ENCODE measurements at places on chromosomes 4 and X.
A peak's percentile ranks its signal among the peaks of the same experiment; 100 is the strongest.

- DNase-seq = no peak
Observed at GRCh38 chr4:176533159-176533558, 213.4 kb downstream of the SPCS3 start.

GRCh38 chrX:148940411-148940996 is 440.1 kb downstream of the AFF2 start:
- no peak for DNase-seq

- no peak for DNase-seq
Observed at GRCh38 chrX:9312922-9313867, 151.7 kb upstream of the TBL1X start.

DNA sequence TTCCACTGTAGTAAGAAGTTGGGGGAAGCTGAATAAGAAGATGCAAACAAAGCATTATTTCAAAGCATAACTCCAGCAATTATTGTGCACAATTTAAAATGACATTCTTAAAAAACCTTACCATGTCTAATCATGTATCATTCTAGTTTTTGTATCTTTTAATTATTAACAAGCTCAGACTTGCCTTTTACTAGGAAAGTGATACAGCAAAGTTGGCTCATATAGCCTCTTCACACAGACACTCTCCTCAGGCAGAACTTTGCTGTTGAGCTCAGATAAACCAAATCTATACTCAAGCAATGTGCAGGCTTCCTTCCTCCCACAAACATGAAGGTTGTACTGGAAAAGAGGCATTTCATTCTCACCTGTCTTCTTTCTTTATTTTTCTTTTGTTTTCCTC is 358.7 kb upstream of the EMCN start:
- no peak for DNase-seq

DNA sequence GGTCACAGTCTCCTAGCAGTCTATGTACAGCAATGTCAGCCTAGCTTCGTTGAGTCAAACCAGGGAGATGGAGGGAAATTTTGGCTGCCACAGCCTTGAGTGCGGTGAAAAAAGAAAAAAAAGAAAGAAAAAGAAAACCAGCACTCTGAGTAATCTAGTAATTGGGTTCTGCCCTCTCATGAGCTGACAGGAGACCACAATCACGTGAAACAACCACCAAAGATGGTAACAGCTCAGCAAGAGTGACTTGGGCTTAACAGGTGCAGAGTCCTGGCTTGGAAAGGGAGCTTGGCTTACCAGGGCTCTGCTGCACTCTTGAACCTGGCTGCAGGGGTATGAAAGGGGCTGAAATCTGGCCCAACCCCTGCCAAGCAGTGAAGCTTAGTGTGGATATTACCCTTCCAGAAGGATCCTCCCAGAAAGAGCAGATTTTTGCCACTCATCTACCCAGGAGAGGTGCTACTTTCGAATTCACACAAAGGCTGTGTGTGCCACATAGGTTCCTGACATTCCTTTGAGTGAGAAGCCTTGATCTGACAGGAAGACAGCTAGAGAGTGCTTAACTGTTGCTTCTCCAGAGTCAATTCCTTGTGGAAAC is 350.3 kb downstream of the PTTG2 start:
- DNase-seq = no peak

GRCh38 chrX:102067966-102068723 is 57.3 kb upstream of the TCEAL2 start:
- DNase-seq = peak; percentile 23

DNA sequence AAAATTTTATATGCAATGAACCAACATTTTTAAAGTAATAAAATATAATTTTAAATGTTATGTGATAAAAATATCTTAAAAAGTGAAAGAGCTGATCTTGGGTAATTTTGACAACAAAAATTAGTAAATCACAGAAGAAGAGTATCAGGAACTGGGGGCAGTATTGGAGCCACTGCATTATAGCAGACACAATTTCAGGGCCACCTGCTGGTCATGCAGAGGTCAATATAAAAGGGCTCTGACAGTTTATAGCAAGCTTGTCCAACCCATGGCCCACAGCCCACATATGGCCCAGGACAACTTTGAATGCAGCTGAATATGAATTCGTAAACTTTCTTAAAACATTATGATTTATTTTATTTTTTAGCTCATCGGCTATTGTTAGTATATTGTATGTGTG is 13.0 kb upstream of the LEF1 start:
- DNase-seq = no peak

- DNase-seq = no peak
Observed at GRCh38 chr4:162878096-162878495, 288.6 kb downstream of the NAF1 start.

DNA sequence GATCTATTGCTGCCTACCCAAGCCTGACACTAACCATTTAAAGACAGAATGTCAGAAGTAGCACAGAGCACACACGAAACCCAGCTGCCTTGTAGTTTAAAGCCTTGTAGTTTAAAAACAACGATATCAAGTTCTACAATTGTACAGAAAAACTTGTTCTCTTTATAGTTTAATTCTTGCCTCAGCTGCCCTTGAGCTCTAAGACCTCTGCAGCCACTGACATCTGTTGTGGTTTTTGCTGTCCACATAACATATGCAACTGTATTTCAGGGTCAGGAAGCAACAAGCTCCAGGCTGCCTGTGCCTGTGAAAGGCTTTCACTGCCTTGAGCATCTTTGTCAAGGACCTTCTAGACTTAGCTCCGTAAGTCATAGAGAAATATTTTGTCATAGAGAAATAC is 227.2 kb downstream of the SPCS3 start:
- no peak for DNase-seq

DNA sequence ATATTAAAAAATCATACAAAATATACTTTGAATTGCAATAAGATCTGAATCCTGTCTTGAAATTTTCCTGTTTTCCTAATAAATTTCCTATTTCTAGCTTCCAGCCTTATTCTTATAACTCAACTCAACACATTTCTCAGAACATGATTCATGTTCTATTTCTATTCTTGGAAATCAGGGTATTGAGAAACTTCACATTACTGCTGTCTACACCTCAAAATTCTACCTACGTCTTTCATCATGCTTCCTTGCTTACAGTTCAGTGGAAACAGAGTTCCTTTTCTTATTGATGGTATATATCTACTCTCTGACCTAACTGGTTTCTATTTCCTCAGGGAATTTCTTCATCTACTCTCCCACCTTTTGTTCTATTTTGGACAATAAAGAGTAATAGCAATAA is 2139.0 kb downstream of the ARAP2 start:
- no peak for DNase-seq
